RWPE2 (cell line): ENCODE measurements at places on chromosomes 11 and 22.

DNA sequence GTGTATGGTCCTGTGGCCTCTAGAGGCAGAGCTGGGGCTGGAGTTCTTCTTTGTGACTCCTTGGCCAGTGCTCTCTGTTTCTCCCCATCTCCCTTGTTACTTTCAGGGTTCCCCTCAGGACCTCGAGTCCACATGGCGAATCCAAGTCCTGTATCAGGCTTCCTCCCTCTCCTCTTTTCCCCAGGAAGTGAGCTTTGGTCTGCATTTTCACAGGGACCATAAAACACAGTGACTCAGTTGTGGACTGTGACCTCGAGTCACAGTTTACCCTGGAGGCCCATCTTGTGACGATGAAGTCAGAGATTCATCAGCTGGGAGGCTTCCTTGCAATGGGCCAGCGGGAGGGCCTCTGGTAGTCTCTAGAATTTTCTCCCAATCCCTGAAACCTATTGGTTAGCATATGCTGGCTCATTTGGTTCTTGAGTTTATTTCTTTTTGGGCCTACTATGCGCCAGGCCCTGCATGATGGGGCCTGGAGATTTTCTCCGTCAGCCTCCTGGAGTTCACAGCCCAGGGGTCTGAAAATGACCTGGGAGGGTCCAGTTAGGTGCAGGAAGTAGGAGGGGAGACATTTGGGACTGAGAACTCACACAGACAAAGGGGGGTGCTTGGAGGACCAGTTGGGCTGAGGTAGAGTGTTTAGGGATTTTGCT lies 100.8 kb downstream of the KIAA1671 start:
- H3K27me3 ChIP-seq, result no peaks in the 10 kb centered on the region
- no peak for DNase-seq
- no peaks in the 10 kb centered on the region for H3K4me1 ChIP-seq
- H3K36me3 ChIP-seq, result peaks cover 61% of the 10 kb centered on the region

DNA sequence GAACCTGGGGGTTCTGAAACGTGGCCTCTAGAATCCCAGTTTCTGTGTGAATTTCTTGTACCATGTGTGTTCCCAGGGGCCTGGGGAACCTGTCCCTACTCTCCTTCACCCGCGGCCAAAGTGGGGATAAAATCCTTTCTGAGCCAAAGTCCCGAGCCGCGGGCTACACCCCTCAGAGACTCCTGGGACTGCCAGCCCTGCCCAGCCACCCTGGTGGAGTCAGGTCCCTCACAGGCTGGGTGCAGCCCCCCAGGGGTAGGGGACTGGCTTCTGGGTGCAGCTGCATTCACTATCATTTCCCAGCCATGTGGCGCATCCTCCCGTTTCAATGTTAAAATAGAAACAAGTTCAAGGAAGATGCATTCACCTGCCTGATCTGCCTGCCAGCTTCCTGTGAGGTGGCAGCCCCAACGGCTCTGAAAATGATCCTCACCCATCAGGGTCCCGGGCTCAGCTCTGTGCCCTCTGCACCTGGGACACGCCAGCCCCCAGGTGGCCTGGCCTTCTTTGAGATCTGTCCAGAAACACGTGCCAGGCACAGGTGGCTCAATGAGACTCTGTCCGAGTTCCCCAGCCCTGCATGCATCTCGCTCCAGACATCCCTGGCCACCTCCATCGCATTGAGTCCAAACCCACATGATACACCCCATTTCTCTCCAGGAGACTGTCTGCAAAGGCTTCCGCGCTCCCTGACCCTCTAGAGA lies 338.8 kb downstream of the CTTN start:
- no peak for DNase-seq
- no peak overlapping the region for H3K4me3 ChIP-seq
- H3K4me1 ChIP-seq, result no peaks in the 10 kb centered on the region
- H3K36me3 ChIP-seq, result no peaks in the 10 kb centered on the region

DNA sequence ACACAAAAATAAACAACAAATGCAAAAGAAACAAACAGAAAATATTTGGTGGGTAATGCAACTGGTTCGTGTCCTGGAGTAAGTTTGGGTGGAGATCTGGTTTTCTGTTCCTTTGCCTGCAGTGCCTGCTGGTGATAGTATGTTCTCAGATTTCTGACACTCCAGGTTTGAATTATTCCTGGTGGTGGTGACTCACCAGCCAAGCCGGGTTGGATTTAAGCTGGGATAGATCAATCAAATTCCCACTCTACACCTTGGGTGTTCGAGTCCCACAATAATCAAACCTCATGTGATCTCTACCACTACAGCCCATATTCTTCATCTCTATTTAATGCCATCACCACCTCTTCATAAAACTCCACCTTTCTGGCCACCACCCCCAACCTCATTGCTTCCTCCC lies 421.8 kb downstream of the NTM start:
- no peak overlapping the region for H3K4me3 ChIP-seq
- DNase-seq, result no peak
- no peaks in the 10 kb centered on the region for H3K36me3 ChIP-seq
- H3K27me3 ChIP-seq, result peaks cover 83% of the 10 kb centered on the region
- no peak overlapping the region for H3K27ac ChIP-seq

DNA sequence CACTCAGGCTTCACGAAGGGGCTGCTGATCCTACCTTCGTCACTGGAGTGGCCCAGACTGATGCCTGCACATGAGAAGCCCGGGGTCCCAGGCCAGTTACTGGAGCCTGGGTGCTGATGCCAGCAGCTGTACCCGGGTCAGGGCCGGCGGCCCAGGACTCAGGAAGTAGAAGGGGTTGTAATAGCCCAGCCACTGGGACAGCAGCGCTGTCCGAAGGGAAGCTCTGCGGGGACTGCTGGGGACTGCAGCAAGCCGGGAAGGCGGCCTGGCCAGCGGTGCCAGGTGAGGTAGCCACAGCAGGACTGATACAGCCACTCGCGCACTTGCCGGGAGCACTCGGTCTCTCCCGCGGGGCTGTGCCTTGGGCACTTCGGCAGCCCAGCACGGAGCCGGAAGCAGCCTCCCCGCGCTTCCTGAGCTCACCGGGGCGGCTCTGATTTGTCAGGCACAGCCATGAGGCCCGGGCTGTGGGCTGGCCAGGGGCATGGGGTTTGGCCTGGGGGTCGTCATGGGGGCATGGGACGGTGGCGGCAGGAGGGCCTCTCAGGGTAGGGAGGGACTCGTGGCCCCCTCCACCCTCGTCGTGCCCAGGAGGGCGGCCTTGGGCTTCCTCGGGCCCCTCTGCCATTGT lies 13.9 kb upstream of the OR8K1 start:
- H3K27me3 ChIP-seq, result no peaks in the 10 kb centered on the region
- no peak overlapping the region for H3K4me3 ChIP-seq
- no peaks in the 10 kb centered on the region for H3K4me1 ChIP-seq
- DNase-seq, result peak; percentile 47

DNA sequence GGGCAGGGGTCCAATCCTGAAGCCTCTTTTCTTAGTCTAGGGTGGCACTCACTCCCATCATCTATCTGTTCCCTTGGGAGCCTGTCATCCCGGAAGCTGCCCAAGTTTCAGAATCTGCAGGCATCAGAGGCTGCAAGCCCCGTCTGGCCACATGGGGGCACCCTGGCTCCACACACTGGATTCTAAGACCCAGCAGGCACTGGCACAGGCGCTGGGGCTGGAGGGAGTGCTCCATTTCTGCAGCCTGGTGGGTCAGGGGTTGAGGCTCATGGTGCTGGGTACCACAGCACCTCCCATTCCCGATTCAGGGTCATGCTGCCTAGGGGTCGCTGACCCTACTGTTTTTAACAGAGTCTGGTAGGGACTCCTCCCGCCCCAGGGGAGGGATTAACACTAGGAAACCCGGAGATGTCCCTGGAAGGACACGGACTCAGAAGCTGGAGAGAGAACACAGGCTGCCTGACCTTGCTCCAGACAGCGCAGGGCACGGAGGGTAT lies 243.9 kb upstream of the SYN3 start:
- H3K4me1 ChIP-seq, result no peaks in the 10 kb centered on the region
- H3K27me3 ChIP-seq, result no peaks in the 10 kb centered on the region
- DNase-seq, result no peak
- H3K27ac ChIP-seq, result no peak overlapping the region

DNA sequence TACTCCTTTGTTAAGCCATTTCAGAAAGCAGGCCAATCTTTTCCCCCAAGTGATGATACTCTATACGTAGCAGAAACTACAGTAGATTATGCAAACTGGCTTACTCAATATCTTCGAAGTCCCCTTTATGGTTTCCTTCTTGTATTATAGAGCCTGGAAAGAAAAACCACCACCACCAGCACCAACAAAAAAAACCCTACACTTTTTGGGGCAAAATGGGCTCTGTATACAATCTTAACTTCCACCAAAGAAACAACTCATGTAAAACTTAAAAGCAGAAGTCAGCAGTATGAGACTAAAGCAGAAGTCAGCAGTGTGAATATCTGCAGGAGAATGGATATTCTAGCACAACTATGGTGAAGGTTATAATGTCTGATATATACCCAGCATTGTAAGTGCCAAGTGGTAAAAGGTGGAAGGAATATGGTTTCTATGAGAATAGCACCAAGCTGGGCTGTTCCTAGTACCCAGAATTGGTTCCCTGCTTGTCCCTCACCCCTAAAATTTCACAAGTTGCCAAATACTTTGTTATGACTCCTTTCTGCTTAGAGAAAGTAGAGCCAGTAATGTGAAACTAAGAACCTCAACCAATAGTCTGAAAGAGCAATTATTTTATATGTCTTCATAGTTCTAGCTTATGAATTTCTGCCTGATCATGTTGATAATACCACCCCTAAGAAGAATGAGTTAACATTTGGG lies 252.1 kb downstream of the SBF2 start:
- no peaks in the 10 kb centered on the region for H3K27me3 ChIP-seq
- DNase-seq, result no peak
- peaks cover 12% of the 10 kb centered on the region; the same call in 1 of the 2 replicates for H3K36me3 ChIP-seq

GRCh38 chr11:90699791-90700400 lies 477.0 kb upstream of the CHORDC1 start:
- no peak overlapping the region for H3K4me3 ChIP-seq
- no peak for DNase-seq
- no peak overlapping the region for H3K27ac ChIP-seq
- H3K36me3 ChIP-seq, result no peaks in the 10 kb centered on the region
- H3K27me3 ChIP-seq, result no peaks in the 10 kb centered on the region

- H3K27ac ChIP-seq, result peak overlapping the region; percentile 1
- H3K36me3 ChIP-seq, result no peaks in the 10 kb centered on the region
- no peaks in the 10 kb centered on the region for H3K4me1 ChIP-seq
- H3K27me3 ChIP-seq, result no peaks in the 10 kb centered on the region
- no peak for DNase-seq
- H3K4me3 ChIP-seq, result no peak overlapping the region
Measured at GRCh38 chr11:131867457-131868257, 497.2 kb downstream of the NTM start.

GRCh38 chr22:50190182-50190940 lies 4.6 kb downstream of the TRABD start:
- peak; percentile 88 for DNase-seq
- no peaks in the 10 kb centered on the region for H3K27me3 ChIP-seq
- H3K4me3 ChIP-seq, result peak overlapping the region; percentile 35
- peak overlapping the region; percentile 80 for H3K27ac ChIP-seq
- peaks cover 46% of the 10 kb centered on the region for H3K36me3 ChIP-seq
- H3K4me1 ChIP-seq, result peaks cover 26% of the 10 kb centered on the region

- H3K27ac ChIP-seq, result no peak overlapping the region
- H3K4me3 ChIP-seq, result no peak overlapping the region
- DNase-seq, result no peak
- peaks cover 9% of the 10 kb centered on the region for H3K4me1 ChIP-seq
- no peaks in the 10 kb centered on the region for H3K27me3 ChIP-seq
- H3K36me3 ChIP-seq, result no peaks in the 10 kb centered on the region
Measured at GRCh38 chr11:44632466-44633123, 67.1 kb downstream of the CD82 start.

GRCh38 chr11:88414981-88415413 lies 77.5 kb upstream of the CTSC start:
- peaks cover 56% of the 10 kb centered on the region for H3K4me1 ChIP-seq
- no peak overlapping the region for H3K4me3 ChIP-seq
- H3K27ac ChIP-seq, result peak overlapping the region; percentile 53
- no peaks in the 10 kb centered on the region for H3K36me3 ChIP-seq
- H3K27me3 ChIP-seq, result no peaks in the 10 kb centered on the region

DNA sequence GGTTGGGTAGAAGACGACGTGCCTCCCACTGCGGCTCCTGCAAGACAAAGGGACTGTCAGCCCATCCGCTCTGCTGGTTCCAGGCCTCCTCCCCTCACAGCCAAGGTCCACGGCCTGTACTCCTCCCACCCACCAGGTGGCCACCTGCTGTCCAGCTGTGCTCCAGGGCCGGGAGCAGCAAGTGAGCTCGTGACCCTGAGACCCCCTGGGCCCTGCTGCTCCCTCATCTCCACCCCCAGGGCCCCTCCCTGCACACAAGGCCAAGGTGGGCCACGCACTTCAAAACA lies 27.4 kb downstream of the TSPAN4 start:
- H3K4me3 ChIP-seq, result no peak overlapping the region
- no peaks in the 10 kb centered on the region for H3K4me1 ChIP-seq
- H3K36me3 ChIP-seq, result peaks cover 13% of the 10 kb centered on the region
- no peaks in the 10 kb centered on the region for H3K27me3 ChIP-seq
- H3K27ac ChIP-seq, result no peak overlapping the region

DNA sequence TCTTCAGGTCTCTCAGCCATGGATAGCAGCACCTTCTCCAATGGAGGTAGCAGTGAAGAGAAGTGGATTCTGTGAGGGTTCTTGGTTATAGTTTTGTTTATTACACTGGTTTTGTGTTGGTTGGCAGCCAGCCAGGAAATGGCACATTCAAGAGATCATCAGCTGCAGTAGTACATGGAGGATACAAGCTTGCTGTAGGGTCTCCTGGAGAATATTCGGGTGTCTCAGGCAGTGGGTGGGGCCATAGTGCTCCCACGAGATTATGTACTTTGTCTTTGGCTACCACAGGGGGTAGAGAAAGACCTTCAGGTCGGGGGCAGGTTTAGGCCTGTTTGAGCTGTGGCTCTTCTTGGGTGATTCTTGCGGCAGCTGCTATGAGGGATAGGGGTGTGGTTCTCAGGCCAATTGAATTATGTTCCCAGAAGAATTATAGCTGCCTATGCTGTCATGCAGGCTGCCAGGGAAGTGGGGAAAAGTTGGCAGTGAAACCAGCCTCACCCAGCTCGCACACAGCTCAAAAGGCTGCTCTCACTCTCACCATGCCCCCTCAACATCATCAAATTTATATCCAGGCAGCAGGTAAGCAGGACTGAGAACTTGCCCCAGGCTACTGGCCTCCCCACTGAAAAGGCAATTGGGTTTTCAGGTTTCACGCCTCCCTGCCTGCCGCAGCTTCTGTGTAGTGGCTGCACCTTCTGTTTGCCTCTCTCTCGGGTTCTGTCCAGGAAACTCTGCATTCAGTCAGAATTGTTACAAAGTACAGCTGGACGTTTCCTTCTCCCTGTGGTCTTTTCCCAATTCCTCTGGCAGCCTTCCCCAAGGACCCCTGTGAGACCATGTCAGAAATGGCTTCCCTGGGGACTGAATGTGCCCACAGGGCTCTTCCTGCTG lies 435.5 kb downstream of the LUZP2 start:
- no peak overlapping the region for H3K27ac ChIP-seq
- H3K4me1 ChIP-seq, result no peaks in the 10 kb centered on the region
- no peaks in the 10 kb centered on the region for H3K27me3 ChIP-seq
- no peak overlapping the region for H3K4me3 ChIP-seq
- H3K36me3 ChIP-seq, result no peaks in the 10 kb centered on the region

GRCh38 chr11:6371825-6372224 lies 18.4 kb upstream of the SMPD1 start:
- H3K36me3 ChIP-seq, result no peaks in the 10 kb centered on the region
- DNase-seq, result no peak
- no peaks in the 10 kb centered on the region for H3K27me3 ChIP-seq
- H3K4me3 ChIP-seq, result no peak overlapping the region
